Cardiac muscle cell (in vitro differentiated cells and primary cell): ENCODE measurements at places on chromosomes 3 and 15. TPM values are rescaled to one million over a fixed set of nuclear protein-coding genes. Genes with fewer than 3 reads are reported as not detected.

The PATL2 gene
- polyA plus RNA-seq = 0.49 TPM in 1 of 2 replicates, not detected in the other

The TWF2 gene
- polyA plus RNA-seq = 42.3 and 43.6 TPM in 2 replicates

GRCh38 chr3:172272698-172273097, 175.6 kb downstream of the GHSR start:
- peak; percentile 72 for DNase-seq

DNA sequence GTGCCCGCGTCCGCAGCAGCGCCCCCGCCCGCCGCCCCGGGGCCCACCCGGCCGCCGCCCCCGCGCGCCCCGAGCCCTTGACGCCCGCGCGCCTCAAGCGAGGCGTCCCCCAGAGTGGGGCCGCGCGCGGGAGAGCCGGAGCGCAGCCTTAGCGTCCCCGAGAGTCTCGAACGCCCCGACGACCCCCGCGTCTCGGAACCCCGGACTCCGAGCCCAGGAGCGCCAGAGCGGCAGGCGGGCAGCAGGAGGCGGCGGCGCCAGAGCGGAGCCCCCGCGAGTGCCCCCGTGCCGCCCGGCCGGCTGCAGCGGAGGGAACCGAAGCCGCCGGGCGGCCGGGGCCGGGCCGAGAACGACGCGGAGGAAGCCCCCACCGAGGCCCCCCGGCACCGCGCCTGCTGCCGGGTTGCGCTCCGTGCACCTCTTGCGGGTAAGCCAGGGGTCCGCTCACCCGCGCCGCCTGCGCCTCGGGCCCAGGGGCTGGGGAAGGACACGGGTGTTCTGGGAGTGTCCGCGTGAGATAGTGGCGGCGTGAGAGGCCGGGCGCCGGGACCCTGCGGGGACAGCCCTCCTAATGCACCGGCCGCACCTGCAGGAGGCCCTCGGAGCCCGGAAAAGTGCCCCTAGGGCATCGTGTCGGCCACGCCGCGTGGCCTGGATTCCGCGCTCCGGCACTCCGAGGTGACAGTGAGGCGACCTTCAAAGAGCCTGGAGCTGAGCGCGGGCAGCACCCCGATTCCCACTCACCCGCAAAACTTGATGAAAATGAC, 52.0 kb upstream of the ULK4 start:
- peak; percentile 51 for DNase-seq

GRCh38 chr15:91469632-91470567, 369.8 kb downstream of the SV2B start:
- DNase-seq = no peak

DNA sequence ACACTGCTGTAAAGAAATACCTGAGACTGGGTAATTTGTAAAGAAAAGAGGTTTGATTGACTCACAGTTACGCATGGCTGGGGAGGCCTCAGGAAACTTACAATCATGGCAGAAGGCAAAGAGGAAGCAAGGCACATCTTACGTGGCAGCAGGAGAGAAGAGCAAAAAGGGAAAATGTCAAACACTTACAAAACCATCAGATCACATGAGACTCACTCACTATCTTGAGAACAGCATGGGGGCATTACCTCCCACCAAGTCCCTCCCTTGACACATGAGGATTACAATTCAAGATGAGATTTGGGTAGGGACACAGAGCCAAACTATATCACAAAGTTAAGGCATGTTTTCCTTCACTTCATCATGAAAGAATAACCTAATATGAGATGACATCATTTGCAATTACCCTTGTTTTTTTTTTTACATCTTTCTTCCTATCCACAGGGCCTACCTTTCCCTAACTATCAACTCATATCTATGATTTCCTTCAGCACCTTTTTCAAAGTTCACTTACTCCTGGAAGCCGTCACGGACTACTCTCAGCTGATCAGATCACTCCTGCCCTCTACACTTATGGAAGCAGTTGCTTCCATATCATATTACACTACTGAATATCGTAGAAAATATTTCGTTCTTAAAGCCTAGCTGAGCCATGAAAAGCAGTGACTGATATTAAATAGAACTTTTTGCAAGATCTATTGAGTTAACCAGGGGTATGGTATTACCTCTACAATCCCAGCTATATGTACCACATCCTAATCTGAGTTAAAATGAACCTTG, 25.5 kb upstream of the ATP8B4 start:
- no peak for DNase-seq
